Neural crest cell (in vitro differentiated cells): ENCODE measurements at places on chromosomes 3 and 15.

GRCh38 chr15:63381301-63382204 lies at the start of gene CA12:
Gene CA12 (minus strand): TSS chr15:63381846. CDS start chr15:63381720, 126 bp downstream.
- peak; percentile 28 for DNase-seq

GRCh38 chr3:191848818-191849217 lies 387.9 kb downstream of the PYDC2 start:
- no peak for DNase-seq

DNA sequence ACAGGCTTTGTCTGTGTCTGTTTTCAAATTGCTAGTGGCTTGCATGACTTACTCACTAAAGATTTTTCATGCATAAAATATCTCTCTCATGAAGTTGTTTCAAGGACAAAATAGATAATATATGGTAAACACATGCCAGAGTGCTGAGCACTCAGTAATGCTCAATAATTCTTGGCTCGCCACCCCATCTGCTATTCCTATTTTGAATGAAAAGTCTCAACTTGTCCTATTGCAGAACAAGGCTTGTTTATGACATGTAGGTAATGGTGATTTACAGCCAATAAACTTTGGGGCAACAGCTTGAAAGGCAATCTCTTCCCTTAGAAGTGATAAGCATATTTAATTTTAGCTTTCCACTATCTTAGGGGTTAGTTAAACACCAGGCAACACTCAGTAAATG lies 789.0 kb upstream of the ROBO1 start:
- no peak for DNase-seq

DNA sequence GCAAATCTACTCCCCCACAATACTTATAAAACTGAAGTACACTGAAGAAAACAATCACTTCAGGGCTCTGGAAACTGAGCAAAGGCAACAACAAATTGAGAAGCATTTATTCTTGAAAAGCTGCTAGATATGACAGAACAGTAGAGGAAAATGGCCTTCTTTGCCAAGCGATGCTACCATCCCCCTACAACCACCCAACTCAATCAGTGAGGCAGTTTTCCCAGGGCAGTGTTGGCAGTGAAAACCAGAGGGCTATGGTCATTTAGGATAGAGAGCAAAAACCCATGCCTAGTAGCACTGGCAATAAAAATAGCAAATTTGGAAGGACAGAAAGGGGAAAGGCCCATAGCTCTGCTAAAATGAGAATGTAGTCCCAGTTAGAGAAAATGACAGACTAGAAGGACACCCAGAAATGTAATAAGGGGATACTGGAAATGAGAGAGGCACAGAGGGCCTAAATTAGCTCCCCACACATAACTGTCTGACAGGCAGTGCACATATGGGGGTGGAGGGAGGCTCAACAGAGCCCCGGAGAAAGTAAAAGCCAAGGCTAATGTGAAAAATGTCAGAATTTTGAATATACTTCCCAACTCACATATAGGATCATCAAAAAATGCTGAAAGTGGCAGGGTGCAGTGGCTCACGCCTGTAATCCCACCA lies 143.5 kb downstream of the GSK3B start:
- DNase-seq: no peak

GRCh38 chr3:67655364-67656121 lies 1.1 kb upstream of the SUCLG2 start:
- no peak for DNase-seq

DNA sequence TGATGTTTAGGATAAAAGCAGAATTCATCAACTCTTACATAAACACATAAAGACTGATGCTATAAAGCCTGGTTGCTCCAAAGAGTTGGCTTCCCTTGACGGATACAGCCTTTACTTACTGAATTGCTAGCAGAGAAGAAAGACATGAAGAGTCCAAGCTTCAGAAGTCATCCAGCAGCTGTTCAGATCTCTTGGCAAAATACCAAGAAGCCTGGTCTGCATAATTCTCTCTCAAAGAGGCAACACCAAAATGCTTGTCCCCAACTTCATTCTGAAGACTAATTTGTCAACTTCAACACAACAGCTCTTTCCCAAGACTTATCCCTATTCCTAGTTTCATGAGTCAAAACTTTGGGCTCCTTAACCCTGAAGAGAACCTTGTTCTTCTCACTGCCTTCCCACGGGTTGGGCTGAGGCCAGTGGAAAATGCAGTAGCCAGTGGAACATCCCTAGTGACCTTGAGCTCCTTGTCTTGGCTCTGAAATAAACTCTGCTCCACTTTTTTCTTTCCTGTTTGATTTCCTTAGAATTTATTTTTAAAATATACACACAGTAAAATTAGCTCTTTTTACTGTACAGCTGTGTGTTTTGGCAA lies 119.2 kb upstream of the THBS1 start:
- no peak for DNase-seq

GRCh38 chr3:60641354-60641753 lies 609.9 kb downstream of the FHIT start:
- no peak for DNase-seq

- DNase-seq: peak; percentile 74
Observed at GRCh38 chr15:57541805-57542504, 49.7 kb upstream of the MYZAP start.

DNA sequence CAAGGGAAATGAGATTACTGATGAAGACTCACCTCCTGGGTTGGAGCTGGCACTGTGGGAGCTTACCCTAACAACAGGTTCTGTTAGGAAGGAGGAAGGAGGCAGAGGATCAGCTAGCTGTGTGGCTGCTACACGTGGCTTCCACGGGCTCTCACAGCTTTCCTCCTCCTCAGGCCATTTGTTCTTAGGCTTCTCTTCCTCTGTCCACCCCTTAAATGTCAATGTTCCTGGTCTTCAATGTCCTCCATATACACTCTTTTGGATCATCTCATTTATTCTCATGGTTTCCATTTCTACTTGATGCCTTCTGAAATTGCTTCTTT lies 5.0 kb downstream of the PIGZ start:
- DNase-seq: no peak

GRCh38 chr3:59235634-59236012 lies 185.8 kb upstream of the CFAP20DC start:
- no peak for DNase-seq

DNA sequence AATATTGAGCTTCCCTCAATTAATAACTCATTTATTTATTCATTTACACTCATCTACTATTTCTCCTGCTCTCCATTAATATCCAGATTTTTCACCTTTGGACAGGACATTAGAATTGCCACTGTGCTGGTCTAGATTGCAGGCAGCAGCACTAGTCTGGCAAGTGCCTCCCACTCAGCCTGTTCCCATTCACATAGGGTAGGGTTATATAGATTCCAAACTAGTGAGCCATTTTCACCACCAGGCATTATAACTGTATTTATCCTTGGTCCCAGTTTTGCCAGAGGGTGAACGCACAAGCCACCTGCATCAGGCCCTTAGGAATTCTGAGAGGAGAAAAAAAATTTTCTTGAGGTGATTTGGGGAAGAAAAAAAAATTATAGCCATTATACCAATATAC lies 44.5 kb downstream of the ANAPC13 start:
- no peak for DNase-seq

- no peak for DNase-seq
Observed at GRCh38 chr3:197465996-197466549, 89.7 kb downstream of the BDH1 start.

GRCh38 chr3:193673845-193674244 lies 80.8 kb downstream of the OPA1 start:
- peak; percentile 35 for DNase-seq

GRCh38 chr3:96267577-96267976 lies 546.8 kb upstream of the EPHA6 start:
- no peak for DNase-seq

DNA sequence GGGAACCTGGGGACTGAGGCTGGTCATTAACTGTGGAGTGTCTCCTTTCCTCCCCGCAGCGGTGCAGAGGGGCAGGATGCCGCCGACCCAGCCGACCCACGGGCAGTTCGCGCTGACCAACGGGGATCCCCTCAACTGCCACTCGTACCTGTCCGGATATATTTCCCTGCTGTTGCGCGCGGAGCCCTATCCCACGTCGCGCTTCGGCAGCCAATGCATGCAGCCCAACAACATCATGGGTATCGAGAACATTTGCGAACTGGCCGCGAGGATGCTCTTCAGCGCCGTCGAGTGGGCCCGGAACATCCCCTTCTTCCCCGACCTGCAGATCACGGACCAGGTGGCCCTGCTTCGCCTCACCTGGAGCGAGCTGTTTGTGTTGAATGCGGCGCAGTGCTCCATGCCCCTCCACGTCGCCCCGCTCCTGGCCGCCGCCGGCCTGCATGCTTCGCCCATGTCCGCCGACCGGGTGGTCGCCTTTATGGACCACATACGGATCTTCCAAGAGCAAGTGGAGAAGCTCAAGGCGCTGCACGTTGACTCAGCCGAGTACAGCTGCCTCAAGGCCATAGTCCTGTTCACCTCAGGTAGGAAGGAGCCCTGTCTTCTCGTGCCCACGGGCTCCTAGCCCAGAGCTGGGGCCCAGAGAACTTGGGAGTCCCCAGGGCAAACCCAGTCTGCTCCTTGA lies 3.7 kb downstream of the NR2F2 start:
- no peak for DNase-seq

DNA sequence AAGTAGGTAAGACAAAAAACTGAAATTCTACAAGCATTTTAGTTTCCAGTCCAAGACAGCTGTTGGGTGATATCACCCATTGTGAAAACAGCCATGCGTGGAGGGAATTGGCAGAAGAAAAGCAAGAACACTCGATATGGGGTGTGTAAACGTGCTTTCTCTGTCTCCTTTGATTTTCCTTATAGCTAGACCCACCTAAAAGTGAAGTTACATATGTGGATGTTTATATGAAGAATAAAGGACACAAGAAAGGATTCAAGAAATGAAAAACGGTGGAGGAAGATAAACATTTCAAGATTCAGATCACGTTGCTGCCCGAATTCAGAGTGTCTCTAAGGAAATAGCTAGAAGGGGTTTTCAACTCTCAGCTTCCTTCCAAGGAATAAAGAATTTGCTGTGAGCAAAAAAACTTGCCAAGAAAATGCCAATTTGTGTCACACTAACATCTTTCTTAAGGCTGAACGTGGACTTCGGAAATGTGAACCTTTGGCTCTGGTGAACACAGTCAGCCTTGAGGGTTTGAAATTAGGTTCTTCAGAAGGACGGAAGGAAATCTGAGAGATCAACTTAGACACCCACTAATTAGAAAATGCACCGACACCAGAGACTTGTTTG lies 269.0 kb upstream of the ADAMTS9 start:
- no peak for DNase-seq

DNA sequence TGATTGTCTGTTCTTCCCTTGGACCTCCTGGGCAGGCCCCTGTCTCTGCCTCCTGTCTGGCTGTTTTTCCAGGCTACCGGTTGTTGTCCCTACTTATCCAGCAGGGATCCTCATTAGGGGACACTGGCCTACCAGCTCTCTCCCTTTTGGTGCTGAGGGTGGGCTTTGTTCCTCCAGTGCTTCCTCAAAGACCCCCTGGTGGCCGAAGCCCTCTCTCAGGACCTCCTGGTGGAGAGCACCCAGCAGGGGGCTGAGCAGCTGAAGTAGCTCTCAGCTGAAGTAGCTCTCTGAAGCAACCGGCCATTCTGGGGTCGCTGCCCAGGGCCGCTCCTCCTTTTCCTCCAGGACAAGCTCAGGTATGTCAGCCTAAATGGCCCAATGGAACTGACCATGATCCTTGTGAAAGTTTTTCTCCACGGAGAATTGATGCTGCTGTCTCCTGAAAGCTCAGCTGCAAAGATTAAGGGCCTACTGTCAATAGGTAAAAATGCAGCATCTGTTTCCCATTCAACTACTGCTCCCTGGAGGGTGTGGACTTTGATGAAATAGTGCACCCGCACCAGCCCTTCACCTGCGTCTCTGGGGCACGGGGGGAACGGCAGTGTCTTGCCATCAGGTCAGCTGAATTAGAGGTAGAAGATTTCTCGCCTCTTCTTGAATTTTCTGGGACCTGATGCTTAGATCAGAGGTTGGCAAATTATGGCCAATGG lies 27.6 kb downstream of the ARNT2 start:
- DNase-seq: no peak

DNA sequence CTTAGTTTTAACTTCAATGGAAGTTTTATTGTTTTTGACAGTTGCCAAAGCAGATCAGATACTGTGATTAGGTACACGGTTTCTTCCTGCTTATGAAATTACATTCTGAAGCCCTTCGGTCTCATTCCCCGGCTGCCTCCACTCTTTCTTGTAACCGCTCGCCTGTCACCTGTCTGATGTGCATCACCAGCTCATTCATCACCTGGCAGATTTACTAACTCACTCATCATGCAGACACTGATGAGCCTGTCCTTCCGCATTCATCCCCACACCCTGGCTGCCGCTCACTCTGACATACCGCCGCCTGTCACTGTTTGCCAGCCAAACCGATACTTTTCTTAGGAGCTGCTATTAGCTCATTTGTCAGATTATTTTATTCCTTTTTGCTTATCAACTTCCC lies 82.8 kb upstream of the NSMCE3 start:
- DNase-seq: no peak

DNA sequence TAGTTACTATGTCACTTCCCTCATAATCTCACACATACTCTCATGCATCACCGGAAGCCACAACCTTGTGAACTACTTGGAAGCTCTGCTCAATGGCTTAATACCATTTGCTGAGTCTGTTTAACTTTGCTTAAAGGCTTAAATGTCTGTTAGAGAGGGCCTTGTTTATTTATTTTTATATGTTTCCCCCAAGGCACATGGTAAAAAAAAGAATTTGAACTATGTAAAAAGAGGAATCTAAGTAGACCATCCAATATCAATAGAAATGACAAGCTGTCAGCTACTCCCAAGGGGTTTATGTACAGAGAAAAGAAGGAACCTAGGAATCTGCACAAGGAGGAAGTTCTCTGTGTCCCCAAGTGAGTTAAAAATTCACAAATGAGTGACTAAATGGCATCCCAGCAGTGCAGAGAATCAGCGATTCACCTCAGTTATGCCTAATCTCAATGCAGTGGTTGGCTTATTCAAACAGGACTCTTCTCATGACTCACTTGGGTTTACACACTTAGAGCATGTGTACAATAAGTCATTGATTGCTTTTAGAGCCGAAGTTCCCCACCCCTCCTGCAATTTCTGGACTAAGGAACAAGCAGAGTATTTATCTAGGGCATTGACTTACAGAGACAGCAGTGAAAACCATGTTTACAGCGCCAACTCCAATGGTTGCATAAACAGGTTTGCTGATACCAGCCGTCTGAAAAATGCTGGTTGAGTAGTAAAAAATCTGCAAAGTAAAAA lies 24.4 kb downstream of the SLC2A2 start:
- no peak for DNase-seq

- DNase-seq: no peak
Observed at GRCh38 chr15:53312707-53313106, 446.8 kb downstream of the WDR72 start.

- DNase-seq: no peak
Observed at GRCh38 chr3:33173103-33173502, 45.5 kb downstream of the SUSD5 start.

- DNase-seq: no peak
Observed at GRCh38 chr3:67228136-67228535, 230.0 kb downstream of the KBTBD8 start.

GRCh38 chr3:57986261-57986660 lies 22.0 kb upstream of the FLNB start:
- DNase-seq: no peak

DNA sequence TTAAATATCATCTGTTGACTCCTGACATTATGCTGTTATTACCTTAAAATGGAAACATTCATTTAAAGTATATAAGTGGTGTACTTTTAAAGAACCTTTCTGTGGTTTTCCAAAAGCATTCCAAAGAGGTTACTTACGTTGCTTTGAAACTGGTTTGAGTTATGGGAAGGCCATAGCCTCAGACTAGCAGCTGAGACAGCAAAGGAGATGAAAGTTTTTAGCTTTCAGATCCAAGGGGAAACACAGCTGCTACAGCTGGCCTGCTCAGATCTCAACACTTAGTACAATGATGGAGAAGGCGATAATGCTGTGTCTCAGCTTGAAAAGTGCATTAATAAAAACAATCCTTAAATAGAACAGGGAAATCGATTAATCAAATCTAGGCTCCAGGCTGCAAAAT lies 921.1 kb downstream of the ROBO1 start:
- no peak for DNase-seq
